C1 segment of cervical spinal cord (tissue), 14 donors: ENCODE measurements at places on chromosomes 2 and 18.

GRCh38 chr2:119691189-119691588, 12.2 kb downstream of the TMEM177 start:
- no peak for DNase-seq

- no peak for DNase-seq
These were observed 44.5 kb upstream of the SERPINB2 start for GRCh38 chr18:63843008-63843407.

DNA sequence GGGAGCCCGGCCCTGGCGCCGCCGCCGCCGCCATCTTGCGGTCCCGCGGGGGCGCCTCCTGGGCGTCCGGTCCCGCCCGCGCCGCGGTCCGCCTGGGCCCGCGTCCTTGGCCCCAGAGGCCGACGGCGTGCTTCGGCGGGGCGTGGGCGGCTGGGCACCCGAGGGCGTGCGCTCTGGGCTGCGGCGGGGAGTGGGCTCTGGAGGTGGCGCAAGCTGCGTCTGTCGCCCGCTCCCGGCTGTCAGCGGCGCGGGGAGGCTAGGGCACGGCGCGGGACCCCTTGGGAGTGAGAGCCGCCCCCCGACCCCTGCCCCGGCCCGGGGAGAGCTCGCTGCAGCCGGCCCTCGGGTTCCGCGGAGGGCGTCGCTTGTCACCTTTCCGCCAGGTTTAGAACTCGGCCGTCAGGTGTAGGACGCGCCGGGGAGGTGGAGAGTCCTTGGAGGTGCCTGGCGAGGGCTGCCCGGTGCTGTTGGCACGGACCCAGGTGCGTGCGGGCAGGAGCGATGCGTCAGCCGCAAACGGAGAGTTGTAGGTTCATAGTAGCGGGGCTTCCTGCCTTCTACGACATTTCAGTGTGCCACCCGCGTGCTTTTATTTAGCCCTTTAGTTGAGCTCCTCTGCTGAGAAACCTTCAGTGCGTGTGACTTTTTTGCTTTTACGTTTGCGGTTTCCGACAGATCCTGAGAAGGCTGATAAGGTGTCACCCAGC, 921 bp downstream of the VAPA start:
- peak; percentile 33 for DNase-seq

GRCh38 chr2:121638333-121638732, 10.9 kb downstream of the CLASP1 start:
- no peak for DNase-seq

DNA sequence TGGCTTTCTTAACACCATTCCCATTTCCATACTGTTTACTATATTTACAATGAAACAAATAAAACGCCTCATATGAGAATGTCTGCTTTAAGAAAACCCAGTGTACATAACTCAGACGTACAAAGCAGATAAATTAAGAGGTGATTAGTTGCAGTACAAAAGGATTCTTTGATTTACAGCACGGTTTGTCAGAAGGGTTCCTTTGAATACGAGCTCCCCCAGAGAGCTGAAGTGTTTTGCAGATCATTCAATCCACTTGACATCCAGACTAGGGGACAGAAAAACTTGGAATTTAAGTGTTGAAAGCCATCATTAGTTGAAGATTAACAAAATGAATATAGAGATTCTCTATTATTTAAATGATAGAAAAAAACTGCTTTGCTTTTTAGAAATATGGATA, 72.5 kb downstream of the RAPGEF4 start:
- no peak for DNase-seq

- no peak for DNase-seq
These were observed 206.5 kb downstream of the SETBP1 start for GRCh38 chr18:44887227-44887631.

DNA sequence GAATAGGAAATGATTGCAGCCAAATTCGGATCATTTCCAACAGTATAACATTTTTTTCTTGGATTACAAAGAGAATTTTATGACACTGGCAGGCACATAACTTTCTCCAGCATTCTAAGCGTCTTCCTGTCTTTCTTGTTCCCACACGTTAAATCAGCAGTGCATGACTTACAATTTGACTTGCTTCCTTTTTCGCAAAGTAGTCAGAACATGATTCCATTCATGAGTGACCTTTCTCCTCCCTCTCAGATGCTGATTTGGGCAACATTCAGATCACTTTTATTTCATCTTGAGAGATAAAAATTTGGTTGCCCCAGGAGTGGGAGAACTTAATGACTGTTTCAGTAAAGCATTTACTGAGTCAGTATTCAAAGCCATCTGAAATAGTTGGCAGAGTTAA, 858.7 kb upstream of the ACVR2A start:
- DNase-seq: no peak

- no peak for DNase-seq
These were observed 182.2 kb downstream of the GLI2 start for GRCh38 chr2:120917886-120918285.

DNA sequence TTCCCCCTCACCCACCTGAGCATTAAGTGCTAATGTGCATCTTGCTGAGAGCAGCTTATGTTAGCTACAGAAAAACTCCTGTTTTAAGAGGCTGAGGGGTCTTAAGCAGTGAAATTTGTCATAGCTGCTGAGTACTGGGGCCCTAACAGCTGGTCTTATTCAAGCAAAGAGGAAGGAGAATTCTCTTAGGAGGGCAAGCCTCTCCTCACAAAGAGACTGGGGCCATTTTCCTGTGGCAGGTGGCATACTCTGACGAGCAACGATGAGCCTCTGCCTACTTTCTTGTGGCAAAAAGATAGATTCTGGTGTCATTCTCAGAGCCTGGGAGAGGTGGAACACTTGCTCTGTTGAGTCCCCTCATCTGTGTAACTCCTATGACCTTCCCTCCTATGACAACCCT, 53.2 kb downstream of the SPRED2 start:
- DNase-seq: no peak

GRCh38 chr2:96823198-96823597, 7.1 kb downstream of the CNNM3 start:
- DNase-seq: no peak

GRCh38 chr18:44747157-44747556, 66.5 kb downstream of the SETBP1 start:
- DNase-seq: no peak

DNA sequence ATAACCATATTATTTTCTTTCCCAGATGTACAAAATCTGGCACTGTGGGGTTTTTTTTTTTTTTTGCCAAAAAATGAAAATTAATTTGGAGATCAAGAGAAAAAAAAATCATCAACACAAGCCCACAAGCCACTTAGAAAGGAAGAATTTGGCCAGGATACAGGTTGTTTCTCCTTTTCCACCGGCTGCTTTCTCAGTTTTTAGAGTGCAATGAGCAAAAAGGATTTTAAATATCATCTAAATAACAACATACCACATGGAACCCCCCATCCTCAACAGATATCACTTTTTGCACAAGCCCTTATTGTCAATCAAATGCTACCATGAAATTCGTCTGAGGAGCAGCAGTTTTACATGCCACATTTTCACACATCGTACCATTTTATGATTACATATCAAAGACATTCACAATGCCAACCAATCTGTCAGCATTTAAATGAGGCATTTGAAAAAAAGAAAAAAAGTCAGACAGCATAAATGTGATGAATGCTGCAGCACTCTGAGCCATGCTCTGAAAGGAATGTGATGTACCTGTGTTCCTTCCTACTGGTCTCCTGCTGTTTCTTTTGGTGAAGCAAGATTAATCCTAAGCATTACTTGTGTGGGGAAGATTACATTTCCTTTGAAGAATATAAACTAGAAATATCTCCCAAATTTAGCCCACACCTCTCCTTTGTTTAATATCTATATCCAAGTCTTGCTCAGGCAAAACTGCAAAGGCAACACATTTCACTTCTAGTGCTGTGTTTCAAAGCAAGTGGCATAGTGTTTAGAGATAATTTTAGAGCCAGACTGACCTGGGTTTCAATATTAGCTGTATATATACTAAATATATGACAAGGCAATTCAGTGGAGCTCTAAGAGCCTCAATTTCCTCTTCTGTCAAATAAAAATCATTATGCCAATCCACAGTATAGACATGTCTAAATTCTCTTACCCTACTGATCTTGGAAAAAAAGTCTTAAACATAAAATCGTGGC, 391.3 kb downstream of the CMPK2 start:
- no peak for DNase-seq

- no peak for DNase-seq
These were observed 115.2 kb upstream of the FOSL2 start for GRCh38 chr2:28277466-28277865.

GRCh38 chr2:173191601-173192000, 116.0 kb downstream of the MAP3K20 start:
- no peak for DNase-seq

DNA sequence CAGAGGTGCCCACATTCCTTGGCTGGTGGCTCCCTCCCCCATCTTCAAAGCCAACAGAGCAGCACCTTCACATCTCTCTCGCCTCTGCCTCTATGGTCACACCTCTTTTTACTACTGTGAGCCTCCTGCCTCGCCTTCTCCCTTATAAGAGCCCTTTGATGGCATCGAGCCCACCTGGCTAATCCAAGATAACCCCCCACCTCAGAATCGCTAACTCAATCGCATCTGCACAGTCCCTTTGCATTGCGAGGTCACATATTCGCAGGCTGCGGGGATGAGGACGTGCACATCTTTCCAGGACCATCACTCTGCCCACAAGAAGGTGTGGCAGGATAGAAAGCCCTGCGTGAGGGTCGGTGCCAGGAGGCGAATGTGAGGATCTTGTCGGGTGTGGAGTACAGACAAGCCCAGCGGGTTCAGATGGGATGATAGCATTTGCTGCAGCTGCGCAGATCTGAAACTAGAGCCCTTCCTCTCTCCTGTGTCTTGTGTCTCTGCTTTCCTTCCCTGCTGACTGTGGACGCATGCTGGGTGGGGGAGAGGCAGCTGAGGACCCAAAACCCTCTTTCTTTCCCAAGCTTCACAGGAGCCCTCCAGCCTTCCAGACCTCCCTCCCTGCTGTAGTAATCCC, 148.3 kb upstream of the HDAC4 start:
- DNase-seq: no peak

DNA sequence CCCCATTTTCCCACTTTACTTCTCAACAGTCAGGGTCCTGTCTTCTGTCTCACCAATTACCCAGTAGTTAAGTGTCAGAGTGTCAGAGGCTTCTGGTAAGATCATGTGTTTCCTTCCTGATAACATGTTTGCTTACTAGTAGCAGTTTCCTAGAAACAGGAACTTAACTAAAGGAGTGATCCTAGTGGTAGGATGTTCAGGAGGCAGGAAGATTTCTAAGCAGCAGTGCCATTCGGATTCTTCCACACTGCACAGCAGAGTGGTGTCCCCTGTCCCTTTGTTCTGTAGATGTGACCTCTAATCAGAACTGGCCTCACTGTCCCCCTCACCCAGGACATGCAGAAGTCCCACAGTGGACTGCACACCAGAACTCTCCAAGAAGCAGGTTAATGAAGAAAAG, 221.8 kb upstream of the OSR1 start:
- no peak for DNase-seq

DNA sequence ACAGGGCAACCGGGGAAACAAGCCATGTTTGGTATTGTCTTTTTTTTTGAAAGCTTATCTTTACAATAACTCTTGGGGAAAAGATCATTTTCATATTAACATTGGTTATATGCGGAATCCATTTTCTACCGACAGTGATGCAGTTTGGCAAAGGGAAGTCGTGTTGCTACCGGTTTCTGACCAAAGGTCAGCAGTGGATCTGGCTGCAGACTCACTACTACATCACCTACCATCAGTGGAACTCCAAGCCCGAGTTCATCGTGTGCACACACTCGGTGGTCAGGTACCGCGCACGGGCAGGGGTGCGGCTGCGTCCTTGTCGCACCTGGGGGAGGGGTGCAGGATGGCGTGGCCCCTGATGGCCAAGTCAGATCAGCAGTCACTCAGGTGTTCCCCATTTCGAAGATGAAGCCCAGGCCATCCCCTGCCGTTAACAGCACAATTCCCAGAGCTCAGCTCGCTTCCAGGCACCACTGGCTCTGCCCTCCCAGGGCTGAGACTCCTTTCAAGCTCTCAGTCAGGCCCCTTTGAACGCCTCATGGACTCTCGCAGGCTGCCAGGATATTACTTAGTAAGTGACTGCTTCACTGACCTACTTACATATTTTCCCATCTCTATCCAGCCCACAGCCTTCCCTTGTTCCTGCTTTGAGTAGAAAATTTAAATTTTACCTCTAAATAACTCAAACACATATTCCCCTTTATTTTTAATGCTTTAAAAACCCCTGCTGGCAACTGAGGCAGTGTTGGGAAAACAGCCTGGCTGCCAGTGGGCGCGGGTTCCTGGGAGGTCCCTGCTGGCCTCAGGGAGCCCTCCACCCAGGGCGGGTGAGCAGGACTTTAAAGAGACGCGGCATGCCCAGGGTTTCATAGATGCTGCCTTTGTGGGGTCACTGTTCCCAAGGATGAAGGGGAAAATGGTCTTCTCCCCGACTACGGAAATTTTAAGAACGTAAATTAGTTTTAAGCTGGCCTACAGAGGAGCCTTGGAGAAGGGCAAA, 33.6 kb upstream of the RPL31 start:
- no peak for DNase-seq

- DNase-seq: no peak
These were observed 20.0 kb downstream of the AQP12B start for GRCh38 chr2:240662681-240663080.

DNA sequence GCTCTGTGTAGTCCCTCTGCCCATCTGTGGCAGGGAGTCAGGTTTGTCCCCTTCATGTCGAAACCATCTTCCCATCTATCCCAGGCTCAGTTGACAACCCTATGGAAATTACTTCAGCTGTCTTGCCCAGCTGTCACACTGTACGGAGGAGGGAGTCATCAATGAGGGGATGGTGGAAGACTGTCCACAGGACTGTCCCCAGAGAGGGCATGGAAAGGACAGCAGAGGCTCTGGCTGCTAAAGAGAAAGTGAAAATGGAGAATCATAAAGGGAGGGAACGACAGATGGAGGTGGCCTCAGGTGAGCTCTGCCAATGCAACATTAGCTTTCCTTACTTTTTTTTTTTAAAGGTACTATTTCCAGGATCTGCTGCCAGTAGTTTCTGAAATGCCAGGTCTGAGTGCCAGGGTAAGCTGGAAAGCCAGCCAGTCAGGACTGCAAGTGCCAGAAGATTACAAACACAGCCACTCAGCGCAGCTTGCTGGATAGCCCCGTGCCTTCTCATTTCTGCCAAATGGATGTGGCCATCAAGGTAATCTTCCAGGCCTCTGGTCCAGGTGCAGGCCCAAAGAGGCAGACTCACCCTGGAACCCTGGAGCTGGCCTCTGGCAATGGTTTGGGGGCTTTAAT, 192.8 kb downstream of the AGPS start:
- no peak for DNase-seq

GRCh38 chr2:177466337-177467195, 74.0 kb downstream of the AGPS start:
- no peak for DNase-seq

- DNase-seq: no peak
These were observed 194.0 kb downstream of the CAMKMT start for GRCh38 chr2:44555700-44556099.

- DNase-seq: no peak
These were observed 100.6 kb upstream of the FN1 start for GRCh38 chr2:215536510-215536909.

- no peak for DNase-seq
These were observed 2.3 kb upstream of the NPPC start for GRCh38 chr2:231928481-231928880.

GRCh38 chr2:134260713-134261112, 6.8 kb downstream of the MGAT5 start:
- no peak for DNase-seq
